Activated naive CD4-positive, alpha-beta T cell (primary cell): ENCODE measurements at places on chromosomes 2 and 18.

GRCh38 chr2:239253264-239253663, 147.6 kb downstream of the HDAC4 start:
- DNase-seq = no peak

GRCh38 chr18:63365876-63366212, 1.2 kb downstream of the KDSR start:
- DNase-seq = no peak

DNA sequence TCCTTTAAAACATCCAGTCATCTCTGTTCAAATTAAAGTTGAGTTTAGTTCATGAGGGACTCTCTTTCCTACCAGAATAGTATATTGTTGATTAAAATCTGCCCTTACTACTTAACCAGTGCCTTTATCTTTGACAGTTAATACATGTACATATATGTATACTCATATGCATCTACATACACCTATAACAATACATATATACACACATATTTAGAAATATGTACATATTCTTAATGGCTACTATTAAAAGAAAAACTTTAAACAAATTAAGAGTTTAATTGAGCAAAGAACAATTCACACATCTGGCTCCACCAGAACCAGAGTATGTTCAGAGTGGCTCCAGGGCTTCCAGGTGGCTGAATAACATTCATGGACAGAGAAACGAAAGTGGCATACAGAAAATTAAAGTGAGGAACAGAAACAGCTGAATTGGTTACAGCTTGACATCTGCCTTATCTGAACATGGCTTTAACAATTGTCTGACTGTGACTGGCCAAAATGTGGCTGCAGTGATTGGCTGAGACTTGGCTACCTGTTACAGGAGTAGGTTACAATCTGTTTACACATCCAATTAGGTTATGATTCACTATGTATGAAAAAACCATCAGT, 38.8 kb downstream of the ZNF519 start:
- no peak for DNase-seq

DNA sequence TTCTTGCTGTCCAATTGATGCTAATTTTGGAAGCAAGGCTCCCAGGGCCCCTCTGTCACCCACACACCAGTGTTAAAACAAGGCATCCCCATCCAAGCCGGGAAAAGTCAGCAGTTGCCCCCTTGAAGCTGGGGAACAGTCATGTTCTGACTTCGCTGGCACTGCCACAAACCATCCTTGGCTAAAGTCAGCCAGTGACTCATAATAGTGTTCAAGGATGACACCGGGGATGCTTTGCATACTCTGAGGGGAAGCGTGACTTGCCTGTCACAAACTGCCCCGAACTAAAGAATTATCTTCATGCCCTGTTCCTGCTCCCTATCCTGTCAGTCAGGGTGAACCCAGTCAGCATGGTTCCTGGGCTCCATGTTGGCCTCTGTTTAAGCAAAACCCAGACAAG, 37.0 kb downstream of the TGFA start:
- no peak for DNase-seq

- no peak for DNase-seq
Observed at GRCh38 chr2:113054066-113054465, 1.4 kb upstream of the IL36B start.

DNA sequence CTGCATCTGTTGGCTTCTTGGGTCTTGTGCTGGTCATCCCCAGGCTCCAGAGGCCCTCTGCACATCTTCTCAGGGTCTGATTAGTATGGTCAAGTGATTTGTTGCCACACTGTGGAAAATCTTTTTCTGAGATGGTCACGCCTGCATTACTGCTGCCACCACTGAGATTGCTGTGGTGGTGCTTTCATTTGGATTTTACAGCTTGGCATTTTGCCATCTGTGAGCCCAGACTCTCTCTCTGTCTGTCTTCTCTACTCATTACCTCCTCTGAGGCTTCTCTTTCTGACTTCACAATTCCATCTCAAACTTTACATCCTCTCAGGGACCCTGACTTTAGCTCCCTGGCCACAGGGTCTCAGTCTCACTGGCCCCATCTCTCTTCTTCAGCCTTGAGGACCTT, 154.6 kb downstream of the LRRTM1 start:
- DNase-seq = no peak

- no peak for DNase-seq
Observed at GRCh38 chr2:9097239-9097638, 93.8 kb upstream of the MBOAT2 start.

- no peak for DNase-seq
Observed at GRCh38 chr18:79884294-79884962, 67.0 kb downstream of the SLC66A2 start.

- DNase-seq = no peak
Observed at GRCh38 chr2:199862788-199863187, 11.8 kb upstream of the FTCDNL1 start.

GRCh38 chr2:198857246-198857645, 600.5 kb downstream of the SATB2 start:
- no peak for DNase-seq

DNA sequence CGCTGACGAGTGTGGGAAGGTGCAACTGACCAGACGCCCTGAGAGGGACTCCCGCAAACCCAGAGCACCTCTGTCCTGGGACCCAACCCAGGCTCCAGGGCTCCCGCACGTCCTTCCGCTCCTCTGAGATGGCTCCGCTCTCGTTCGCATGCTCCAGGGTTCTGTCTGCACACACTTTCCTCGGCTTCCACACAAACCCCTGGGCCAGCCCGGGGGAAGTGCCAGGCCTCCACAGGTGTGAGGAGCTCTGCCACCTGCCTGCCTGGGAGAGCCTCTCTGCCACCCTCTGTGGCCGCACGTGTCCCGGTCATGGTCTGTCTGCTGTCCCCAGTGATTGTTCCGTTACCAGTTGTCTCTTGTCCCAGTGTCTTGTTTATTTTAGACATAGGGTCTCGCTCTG, 222.9 kb downstream of the HDAC4 start:
- DNase-seq = no peak

- no peak for DNase-seq
Observed at GRCh38 chr2:208541461-208541988, 134.9 kb downstream of the PTH2R start.

- DNase-seq = no peak
Observed at GRCh38 chr2:186884587-186884986, 35.6 kb upstream of the ZSWIM2 start.

- DNase-seq = no peak
Observed at GRCh38 chr18:13051159-13051558, 60.0 kb downstream of the CEP192 start.

DNA sequence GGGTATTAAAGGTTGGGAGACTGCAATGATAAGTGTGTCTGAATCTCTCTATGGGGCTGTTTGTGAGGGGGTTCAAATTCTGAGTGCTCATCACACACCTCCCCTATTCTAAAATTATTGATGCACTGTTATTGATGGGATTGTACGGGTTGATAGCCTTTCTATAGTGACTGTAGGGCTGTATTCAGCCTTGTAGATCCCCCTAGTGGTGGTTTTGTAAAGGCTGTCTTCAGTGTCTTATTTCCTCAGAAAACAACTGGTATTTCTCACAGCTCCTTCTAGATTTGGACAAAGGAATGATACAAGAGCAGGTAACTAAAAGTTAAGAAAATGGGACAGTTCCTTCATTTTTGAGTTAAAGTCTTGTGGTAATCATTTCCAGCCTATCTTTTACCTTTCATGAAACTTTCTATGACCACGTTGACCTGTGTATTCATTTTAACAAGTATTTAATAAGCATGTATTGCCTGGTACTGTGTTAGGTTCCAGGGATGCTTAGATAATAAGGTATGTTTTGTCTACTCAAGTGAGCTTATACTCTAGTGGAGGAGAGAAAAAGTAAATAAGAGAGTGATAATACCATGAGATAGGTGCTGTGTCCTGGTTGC, 21.2 kb downstream of the SMAD4 start:
- DNase-seq = no peak

DNA sequence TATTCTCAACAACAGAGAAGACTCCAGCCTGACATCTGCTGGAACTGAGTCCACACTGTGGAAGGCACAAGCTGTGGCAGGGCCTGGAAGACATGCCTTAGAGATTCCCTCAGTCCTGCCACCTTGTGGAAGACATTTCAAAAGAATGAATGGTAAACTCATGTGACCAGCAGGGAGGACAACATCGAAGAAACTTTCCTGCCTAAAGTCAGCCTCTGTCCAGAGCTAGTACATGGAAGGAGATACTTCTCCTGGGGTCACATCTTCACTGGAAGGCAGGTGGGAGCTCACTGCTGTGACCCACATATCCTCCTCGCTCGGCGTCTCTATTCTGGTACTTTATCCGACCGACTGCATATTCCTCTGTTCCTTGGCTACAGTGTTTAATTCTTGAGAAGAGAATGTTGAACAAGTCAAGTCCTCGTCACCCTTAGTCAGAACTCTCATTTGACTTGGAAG, 59.5 kb downstream of the PUM2 start:
- DNase-seq = peak; percentile 2

GRCh38 chr2:3563521-3563976, 5.4 kb upstream of the RNASEH1 start:
- DNase-seq = no peak

DNA sequence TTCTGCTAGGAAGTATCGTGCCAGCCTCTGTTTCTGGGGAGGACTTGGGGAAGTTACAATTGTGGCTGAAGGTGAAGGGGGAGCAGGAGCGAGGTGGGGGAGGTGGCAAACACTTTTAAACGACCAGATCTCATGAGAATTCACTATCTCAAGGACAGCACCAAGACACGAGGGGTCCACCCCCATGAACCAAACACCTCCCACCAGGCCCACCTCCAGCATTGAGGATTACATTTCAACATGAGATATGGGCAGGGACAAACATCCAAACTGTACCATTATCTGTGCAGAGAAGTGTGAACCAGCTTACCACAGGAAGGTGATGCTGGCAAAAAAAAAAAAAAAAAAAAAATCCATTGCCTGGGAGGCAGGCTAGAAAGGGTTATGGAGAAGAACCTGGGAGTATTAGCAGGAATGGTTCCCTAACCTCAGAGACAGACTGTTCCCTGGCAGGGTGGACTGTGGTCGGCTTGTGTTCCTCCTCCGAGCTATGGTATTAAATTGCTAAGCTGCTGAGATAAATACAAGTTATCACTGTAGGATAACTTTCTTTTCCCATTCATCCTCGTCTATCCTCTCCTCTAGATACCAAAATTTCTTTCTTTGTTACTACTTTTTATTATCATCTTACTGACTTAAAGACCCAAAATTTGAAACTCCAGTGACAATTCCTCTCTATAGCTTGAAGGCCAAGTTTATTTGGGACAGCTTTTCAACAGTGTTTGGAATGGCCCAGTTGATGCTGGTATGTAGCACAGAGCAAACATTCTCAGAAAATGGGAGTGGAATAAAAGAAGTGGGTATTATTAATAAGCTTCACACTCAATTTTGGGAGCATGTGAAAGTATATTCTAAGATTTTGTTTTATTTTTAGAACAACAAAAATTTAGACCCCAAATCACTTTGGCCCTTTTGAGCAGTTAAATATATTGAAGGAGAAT, 73.7 kb upstream of the MAP3K20 start:
- no peak for DNase-seq

- no peak for DNase-seq
Observed at GRCh38 chr18:61333746-61334490, 688 bp downstream of the CDH20 start.

DNA sequence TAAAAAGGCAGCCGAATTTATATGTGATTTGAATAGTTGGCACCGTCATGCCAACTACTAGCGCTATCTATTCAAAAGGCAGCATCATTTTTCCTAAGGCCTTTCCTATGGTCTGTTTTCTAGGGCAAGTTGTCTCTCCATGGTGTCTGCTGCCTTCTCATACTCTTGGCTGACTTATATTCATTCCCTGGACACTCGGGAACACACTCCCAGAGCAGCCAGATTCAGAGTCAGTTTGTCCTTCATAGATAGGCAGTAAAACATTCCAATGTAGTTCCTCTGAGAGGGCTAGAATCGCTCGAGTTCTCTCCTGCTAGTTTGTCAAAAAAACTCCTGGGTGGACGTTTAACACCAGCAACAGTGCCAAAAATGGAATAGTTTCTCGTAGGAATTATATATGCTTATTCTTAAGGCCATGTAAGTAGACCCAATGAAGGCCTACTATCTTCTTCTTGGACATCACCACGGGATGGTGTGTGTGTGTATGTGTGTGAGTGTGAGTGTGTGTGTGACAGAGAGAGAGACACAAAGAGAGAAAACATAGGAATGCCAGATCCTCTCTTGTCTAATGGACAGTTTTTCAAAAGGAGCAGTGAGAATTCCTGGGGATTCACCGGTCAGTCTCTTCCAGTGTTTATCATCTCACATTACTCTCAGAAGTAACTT, 129.3 kb upstream of the CTAGE1 start:
- no peak for DNase-seq

DNA sequence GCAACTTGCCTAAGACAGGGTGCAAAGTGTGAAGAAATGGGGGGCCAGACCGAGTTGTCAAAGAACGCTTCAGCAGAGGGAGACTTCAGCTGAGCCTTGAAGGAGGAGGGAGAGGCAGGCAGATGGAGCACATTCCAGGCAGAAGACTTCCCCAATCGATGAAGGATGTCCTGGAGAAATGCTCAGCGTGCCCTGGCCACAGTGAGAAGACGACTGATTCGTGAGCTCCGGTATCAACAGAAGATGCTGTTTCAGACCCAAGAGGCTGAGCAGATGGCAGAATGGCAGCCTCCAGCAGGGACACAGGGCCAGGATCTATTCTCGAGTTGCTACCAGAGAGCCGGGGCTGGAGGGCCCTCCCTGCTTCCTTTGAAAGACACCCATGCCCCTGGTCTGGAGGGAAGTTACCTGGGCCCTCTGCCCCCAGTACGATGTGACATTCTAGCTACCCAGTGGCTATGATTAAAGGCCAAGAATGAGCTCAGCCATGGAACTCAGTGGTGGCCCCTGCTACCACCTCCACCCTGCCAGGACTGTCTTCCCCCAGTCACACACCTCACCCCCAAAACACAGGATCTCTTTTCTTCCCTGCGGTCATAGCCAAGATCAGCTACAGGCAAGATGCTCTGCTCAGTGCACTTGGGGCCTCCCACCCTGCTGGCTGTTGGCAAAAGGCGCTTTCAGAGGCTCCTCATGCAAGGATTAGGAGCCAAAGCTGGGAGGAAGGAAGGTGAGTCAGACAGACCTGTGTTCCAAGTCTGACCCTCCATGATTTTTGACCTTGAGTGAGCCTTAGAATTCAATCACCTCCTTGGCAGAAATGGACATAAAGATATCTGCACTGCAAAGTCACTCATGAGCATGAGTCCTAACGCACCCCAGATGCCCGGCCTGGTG, 84.3 kb downstream of the TFCP2L1 start:
- DNase-seq = no peak

- DNase-seq = no peak
Observed at GRCh38 chr2:43576981-43577892, 18.6 kb downstream of the THADA start.

GRCh38 chr2:44751754-44752479, 189.6 kb upstream of the SIX3 start:
- DNase-seq = no peak

- DNase-seq = no peak
Observed at GRCh38 chr2:229675569-229675968, 38.8 kb downstream of the DNER start.
